ENCODE measurements at places on chromosomes 1 and 21.

GRCh38 chr1:19003371-19004290 is 47.2 kb upstream of the IFFO2 start:
- DNase-seq = no peak

- no peak for DNase-seq
Observed at GRCh38 chr1:85608851-85609250, 28.3 kb downstream of the CCN1 start.

DNA sequence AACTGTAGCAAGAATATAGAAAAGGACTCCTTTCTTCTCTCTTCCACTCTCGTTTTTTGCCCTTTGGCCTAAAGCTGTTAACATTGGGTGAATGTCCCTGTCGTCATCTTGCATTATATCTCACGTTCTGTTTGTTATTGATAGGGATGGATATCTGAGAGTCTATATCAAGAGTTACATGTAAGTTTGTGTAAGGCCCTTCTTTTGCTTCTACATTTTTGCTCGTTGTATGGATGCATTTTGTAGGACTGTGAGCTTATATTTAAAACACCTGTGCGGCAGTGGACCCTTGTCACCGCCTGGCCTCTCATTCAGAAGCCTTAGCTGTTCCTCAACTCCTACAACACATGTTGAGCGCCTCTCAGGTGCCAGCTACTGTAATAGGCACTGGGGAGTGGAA is 211.9 kb downstream of the DISC1 start:
- DNase-seq = no peak

- no peak for DNase-seq
Observed at GRCh38 chr1:94757931-94758330, 62.2 kb upstream of the SLC44A3 start.

- no peak for DNase-seq
Observed at GRCh38 chr1:44072204-44072603, 40.9 kb upstream of the SLC6A9 start.

- no peak for DNase-seq
Observed at GRCh38 chr1:80509965-80510522, 1290.7 kb upstream of the ADGRL2 start.

DNA sequence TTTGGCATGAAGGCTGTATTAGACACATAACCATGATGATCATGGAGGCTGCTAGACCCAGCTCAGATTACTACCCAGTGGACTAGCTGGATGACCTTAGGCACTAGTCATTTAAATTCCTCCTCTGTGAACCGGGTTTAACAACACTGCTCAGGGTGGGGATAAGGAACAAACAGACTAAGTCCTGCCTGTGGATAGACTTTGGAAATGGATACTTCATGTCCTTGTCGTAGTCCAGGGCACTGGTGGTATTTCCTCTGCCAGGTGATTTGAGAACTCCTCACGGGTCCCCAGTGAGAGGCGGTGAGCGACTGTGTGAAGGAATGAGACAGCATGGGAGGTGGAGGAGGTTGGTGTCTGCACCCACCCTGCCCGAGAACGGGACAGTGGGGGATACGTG is 72.9 kb upstream of the SELENON start:
- DNase-seq = no peak

DNA sequence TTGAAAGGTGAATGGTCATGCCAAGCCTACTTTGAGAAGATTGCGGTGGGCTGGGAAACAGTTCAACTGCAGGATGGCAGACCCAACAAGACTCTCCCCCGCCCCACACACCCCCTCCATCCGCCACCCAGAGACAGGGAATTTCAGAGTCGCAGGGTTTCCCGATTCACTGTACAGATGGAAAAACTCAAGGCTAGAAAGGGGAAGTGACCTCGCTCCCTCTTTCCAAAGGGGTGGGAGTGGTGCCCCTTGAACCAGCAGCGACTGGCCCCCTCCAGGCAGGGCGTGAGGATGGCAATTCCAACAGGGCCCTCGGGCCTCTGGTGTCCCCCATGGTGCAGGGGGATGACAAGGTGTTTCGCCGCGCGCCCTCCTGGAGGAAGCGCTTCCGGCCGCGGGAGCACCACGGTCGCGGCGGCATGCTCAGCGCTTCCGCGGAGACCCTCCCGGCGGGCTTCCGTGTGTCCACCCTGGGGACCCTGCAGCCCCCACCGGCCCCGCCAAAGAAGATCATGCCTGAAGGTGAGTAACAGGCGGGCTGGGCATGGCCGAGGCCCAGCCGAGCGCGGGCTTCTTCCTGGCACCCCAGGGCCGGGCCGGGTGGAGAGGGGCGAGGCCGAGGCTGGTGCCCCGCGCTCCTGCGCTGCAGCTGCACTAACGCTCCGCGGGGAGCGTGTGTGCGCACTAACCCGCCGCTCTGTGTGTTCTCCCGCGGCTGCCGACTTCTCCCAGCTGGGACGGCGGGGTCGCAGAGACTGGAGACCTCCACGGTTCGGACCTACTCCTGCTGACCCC is 10.4 kb downstream of the MYOG start:
- no peak for DNase-seq

DNA sequence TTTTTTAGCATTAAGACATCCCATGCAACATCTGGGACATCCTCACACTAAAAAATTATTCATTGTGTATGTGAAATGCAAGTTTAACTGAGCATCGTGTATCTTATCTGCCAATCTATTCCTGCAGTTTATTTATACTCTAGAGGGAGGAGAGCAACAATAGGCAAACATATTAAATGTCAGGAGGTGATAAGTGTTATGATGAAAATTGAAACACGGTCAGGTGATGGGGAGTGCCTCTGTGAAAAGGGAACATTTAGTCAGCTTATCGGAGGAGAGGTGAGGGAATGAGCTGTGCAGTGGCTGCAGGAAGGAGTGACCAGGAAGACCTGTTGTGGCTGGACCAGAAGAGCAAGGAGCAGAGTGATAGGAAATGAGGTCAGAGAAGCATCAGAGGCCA is 775 bp upstream of the EFCAB14 start:
- no peak for DNase-seq

- DNase-seq = no peak
Observed at GRCh38 chr1:26705788-26706311, 10.0 kb downstream of the ARID1A start.

- no peak for DNase-seq
Observed at GRCh38 chr1:162091681-162092524, 22.4 kb downstream of the NOS1AP start.

DNA sequence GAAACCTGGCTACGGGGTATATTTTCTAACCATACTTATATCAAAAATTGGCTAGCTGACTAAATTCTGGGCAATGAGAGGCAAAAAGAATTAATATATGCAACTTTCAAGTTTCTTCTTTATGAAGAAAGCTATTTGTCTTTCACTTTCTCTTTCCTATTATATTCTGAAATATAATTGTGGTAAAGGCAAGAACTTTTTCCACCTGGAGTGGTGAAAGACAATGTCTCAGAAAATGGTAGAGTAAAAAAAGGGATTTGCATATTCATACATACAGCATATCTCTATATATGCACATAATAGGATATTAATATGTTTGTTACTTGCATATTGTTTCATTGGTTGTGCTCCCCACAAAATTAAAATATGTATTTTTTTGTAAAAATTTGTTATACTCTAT is 793.8 kb downstream of the PLA2G4A start:
- no peak for DNase-seq

DNA sequence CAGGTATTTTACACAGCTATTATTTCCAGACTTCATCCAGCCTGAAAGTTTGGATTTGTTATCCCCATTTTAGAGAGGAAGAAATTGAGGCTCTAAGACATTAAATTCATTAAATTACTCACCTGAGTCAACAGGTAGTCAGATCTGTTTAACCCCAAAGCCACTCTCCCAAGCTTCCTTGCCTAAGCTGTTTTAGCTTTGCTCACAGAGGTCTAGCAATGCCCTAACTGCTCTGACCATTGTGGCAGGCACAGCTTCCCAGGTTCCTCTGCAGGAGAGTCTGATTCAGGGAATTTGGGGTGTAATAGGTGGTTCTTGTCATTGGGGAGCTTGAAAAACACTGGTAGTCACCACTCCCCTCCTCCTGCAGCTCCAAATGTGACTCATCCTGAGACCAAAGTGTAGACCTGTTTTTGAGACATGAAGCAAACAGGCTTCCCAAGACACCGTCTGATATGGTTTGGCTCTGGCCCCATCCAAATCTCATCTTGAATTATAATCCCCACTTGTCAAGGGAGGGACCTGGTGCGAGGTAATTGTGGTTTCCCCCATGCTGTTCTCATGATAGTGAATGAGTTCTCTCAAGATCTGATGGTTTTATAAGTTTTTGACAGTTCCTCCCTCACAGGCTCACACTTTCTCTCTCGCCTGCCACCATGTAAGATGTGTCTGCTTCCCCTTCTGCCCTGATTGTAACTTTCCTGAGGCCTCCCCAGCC is 142.8 kb upstream of the DNAH14 start:
- no peak for DNase-seq

DNA sequence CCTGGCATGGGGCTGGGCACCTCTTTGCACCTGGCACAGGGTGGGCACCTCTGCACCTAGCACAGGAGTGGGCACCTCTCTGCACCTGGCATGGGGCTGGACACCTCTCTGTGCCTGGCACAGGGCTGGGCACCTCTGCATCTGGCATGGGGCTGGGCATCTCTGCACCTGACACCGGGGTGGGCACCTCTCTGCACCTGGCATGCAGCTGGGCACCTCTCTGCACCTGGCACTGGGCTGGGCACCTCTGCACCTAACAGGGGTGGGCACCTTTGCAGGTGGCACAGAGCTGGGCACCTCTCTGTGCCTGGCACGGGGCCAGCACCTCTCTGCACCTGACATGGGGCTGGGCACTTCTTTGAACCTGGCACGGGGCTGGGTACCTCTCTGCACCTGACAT is 29.4 kb upstream of the CCDC27 start:
- no peak for DNase-seq

DNA sequence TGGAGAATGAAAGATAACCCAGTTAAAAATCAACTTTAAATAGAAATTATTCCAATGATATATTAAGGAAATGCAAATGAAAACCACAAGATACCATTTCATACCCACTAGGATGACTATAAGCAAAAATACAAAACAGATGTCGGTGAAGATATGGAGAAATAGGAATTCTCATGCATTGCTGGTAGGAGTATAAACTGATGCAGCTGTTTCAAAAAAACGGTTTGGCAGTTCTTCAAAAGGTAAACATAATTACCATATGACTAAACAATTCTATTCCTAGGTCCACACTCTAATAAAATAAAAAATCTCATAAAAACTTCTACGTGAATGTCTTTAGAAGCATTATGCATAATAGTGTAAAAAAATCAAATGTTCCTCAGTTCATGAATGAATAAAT is 763.3 kb upstream of the BRINP3 start:
- DNase-seq = no peak

DNA sequence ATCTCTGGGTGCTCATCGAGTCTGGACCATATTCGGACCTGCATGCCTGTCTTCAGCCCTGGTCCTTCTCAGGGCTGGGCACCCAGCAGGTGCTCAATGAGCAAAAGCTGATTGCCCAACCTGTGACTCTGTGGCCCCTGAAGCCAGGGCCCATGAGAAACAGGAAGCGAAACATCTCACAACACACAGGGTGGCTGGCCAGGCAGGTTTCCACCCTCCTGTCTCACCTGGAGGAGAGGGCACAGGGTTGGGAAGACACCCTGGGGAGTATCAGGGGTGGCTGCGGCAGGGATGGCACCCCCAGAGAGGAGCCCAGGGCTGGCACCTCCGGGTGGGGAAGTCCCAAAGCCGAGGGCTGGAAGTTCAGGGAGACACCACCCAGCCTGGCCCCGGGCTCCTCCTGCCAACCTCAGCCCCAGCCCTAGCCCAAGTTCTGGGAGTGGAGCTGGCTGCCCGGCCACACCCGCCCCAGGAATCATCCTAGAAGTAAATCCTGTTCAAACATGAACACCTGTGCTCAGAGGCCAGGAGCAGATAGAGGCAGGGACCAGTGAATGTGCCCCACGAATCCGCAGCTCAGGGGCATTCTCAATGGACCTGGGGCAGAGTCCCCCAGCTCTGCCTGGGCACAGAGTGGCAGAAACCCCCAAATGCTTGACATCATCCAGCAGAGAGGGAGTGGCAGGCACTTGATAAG is 54.6 kb downstream of the RAP1GAP start:
- no peak for DNase-seq

DNA sequence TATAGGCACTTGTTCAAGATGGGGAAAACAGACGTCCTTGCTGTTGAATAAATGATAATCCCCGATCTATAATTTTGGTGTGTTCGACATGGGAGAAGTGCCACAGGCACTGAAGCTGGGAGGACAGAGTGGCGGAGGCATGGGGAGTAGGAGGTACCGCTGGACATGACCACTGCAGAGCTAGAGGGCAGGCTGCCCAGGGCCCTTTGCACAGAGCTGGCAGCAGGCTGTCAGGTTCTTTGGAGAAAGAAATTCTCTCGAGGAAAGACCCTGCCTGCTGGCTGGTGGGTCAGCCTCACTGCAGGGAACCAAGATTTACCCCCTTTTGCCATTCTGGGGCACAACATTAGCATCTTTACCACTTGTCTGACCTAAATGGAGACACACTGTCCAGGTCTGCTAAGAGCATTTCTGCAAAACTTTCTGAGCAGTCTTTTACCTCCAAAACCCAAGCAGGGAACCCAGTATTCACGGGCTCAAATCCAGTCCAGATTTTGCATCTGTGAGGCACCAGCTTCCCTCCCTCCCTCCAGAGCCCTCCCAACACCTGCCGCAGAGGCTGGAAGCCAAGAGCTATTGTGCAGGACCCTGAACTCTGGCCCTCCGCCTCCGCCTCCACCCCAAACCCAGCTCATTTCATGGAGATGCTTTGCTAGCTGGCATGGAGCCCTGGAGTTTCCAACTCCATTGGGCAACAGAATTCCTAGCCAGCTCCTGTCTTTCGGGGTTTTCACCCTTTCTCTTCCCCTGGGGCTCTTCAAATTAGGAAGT is 142.3 kb downstream of the PLXNA2 start:
- DNase-seq = no peak

DNA sequence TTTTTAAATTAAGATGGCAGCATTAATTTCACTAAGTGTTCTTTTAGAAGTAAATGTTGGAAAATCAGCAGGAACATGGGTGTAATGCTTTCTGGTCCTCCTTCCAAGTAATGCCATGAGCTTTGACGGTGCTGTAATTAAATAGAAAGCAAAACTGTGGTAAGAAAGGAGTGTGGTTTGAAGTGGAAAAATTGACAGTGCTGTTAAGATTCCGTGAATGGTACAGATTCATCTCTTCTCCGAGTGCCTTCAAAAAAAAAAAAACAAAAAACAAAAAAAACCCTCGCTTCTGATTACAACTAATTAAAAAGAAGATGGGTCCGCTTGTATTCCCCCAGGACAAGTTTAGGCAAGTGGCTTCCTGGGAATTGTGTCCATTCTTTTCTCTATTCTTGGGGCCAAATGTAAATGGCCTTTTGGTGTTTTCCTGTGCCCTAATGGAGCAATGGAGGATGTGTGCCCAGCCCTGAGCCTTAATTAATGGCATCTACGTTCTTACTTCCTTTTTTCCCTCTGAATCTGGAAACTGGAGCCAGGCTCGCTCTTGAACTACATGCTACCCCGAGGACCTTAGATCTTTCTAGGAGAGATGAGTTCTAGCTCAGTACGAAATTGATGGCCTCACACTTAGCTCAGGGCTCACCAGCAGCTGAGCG is 5.1 kb downstream of the LMO4 start:
- DNase-seq = no peak

Data from effector CD8-positive, alpha-beta T cell (primary cell).